ENCODE measurements at places on chromosomes 5 and 9.

DNA sequence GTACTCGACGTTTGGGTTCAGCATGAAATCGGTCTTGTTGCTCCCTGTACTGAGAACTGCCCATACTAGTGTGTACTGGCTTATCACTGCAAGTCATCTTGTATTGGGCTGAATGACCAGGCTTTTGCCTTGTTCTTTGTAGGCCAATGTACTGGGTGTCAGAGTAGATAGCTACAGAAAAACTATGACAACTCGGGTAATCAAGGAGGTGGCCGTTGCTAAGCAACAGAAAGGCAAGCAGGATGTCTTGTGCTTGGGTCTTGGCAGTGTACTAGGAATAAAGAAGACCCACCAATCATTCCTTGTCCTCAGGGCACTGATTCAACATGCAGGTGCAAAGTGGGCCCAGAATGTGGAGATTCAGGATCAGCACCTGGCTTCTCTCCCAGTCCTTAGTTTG lies 11.9 kb upstream of the SHISAL2B start:
- DNase-seq = no peak

GRCh38 chr5:139383993-139384590 lies 995 bp upstream of the SLC23A1 start:
- DNase-seq = no peak

- no peak for DNase-seq
These were observed 145.4 kb upstream of the EGFLAM start for GRCh38 chr5:38112938-38113337.

GRCh38 chr9:2210201-2210600 lies 195.1 kb downstream of the SMARCA2 start:
- DNase-seq = no peak

GRCh38 chr9:29129763-29130162 lies 1556.5 kb upstream of the C9orf72 start:
- DNase-seq = no peak

- DNase-seq = no peak
These were observed 82.3 kb upstream of the FREM1 start for GRCh38 chr9:14992516-14992915.

DNA sequence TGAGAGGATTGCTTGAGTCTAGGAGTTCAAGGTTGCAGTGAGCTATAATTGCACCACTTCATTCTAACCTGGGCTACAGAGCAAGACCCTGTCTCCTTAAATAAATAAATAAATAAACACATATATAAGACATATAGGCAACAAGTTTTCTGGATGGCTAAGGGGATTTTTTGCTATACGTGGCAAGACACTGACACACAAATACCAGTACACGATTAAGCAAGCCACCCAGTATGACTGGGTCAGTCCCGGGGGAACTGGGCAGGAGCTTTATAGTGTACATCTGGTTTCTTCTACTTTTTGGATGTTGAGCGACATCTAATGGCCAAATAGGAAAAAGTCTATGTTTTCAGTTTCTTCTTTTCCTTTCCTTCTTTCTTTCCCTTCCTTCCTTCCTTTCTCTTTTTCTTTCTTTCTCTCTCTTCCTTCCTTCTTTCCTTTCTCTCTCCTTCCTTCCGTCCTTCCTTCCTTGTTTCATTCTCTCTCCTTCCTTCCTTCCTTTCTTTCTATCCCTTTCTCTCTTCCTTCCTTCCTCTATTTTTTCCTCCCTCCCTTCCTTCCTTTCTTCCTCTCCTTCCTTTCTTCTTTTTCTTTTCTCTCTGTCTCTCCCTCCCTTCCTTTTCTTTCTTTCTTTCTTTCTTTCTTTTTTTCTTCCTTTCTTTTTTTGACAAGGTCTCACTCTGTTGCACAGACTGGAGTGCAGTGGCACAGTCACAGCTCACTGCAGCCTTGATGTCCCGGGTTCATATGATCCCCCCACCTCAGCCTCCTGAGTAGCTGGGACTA lies 47.0 kb upstream of the PLIN2 start:
- peak; percentile 73 for DNase-seq

DNA sequence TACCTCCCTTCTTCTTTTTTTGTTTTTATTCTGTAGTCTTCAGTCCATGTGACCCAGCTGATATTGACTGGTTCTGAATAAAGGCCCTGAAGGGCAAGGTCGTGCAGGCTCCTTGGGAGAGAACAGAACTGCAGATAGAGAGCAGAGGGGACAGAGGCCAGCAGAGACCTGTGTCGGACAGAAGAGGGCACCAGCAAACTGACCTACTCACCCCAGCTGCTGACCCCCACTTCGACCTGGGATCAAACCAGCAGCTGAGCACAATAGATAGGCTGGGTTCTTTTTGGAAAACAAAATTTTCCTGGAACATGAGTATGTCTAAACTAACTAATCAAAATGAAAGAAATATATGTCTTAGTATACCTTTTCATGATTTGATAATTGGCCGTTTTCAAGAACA lies 695.1 kb downstream of the NR2F1-AS1 start:
- no peak for DNase-seq

DNA sequence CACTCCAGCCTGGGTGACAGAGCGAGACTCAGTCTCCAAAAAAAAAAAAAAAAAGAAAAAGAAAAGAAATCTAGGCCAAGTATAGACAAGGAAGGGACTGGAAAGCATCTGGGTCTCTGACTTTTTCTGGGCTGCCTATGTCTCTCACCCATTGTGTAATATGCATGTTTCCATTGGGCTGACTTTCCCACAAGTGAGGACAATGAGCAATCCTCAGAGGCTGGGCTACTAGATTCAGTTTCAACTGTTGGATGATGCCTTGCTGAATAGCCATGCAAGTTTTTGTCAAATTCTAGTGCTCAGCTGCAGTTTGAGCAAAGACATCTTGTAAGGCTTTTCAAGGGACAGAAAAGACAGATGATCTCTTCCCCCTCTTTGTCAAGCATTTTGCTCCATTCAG lies 82.1 kb downstream of the PHAX start:
- DNase-seq = no peak

- DNase-seq = no peak
These were observed 370.2 kb downstream of the MTRR start for GRCh38 chr5:8239198-8239597.

All from Peyer's patch (tissue), 4 donors.